ENCODE measurements at places on chromosomes 5 and 9.

- DNase-seq, result no peak
Observed at GRCh38 chr5:172648013-172648381, 6.9 kb downstream of the NEURL1B start.

DNA sequence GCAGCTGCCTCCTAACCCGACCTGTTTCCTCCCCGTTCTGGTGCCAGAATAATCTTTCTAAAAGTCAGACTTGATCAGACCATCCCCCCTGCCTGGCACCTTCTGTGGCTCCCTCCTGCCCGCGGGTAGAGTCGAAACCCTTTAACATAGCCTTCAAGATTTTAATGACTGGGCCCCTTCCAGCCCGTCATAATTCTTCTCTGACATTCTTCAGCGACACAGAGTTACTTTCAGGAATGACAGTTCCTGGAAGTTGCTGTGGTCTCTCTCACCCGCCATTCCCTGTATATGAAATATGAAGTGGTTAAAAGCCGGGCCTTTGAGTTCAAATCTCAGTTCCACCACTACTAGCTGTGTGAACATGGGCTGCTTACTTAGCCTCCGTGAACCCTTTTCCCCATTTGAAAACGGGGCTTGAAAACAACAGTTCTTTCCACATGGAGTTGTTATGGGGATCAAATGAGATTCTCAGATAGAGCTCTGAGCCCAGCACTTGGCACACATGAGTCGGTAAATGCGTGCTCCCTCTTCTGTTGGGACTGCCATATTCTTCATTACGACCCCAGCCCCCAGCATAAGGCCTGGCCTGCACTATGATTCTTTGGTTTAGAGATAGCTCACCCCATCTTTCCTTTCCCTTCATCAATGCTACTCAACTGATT lies 737 bp downstream of the NANS start:
- peak; percentile 34 for DNase-seq

- DNase-seq, result no peak
Observed at GRCh38 chr9:126160067-126160853, 166.4 kb upstream of the MVB12B start.

GRCh38 chr9:13109781-13110180 lies 169.7 kb downstream of the MPDZ start:
- DNase-seq, result no peak

DNA sequence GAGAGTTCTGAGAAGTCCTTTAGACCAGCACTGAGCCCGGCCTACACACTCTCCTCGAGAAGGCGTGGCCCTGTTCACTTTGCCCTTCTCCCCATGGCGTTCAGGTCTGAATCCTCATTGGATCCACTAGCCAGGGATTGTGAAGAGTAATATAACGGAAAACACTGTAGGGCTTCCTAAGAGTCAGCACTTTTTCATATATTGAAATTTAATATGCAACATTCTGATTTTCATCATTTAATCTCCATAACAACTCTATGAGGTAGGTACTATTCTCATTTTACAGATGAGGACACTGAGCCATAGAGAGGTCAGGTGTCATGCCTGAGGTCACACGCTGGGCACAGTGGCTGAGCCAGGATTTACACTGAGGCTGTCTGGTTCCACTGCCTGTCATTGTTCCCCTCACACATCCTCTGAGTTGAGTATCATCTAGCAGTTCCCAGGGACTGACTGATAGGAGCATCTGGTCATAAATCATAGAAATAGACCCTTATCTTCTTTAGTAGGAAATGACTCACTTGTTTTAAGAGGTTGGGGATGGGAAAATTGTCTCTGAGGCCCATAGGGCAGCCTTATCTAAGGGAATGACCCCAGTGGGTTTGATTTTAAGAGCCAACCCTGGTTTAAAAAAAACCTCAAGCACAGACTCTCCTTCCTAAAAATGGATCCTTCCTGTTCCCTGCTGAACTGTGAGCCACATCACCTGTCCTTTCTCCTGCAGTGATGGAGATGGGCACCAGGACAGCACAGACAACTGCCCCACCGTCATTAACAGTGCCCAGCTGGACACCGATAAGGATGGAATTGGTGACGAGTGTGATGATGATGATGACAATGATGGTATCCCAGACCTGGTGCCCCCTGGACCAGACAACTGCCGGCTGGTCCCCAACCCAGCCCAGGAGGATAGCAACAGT lies 41.2 kb downstream of the THBS4 start:
- no peak for DNase-seq

- DNase-seq, result no peak
Observed at GRCh38 chr9:2377117-2377516, 244.5 kb upstream of the VLDLR start.

Measured in fibroblast of skin of right quadriceps (primary cell).